ENCODE measurements at places on chromosomes 6 and 20.

DNA sequence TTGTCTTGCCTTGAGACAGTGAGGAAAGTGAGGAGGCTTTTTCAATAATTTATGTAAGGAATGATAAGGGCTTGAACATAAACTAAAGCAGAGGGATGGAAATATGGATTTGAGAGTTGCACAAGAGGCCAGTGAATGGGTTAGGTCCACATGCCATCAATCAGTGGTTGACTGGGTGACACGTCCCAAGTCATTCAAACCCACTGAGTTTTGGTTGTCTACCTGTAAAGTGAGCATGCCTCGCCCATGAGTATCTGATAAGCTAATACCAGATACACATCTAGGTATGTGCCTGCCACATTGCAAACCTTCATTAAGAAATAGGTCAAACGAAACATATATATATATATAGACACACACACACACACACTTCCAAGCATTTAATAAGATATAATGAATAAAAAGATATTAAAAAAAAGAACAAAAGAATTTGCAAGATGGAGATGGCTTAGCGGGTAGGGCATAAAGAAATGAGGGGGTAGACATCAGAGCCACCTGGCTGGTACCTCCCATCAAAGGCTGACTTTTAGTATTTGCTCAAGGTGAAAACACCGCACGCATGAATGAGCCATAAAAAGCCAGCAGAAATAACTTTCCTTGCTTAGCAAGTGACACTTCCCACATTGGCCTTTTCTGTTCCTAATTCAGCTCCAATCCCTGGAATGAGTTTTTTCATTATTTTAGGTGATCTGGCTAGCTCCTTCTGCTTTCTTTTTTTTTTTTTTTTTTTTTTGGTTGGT is 109.1 kb upstream of the GGTLC1 start:
- no peak for DNase-seq

- DNase-seq = no peak
Measured at GRCh38 chr6:39688494-39688893, 36.7 kb downstream of the KIF6 start.

GRCh38 chr20:23200914-23201313 is 114.8 kb upstream of the CD93 start:
- no peak for DNase-seq

DNA sequence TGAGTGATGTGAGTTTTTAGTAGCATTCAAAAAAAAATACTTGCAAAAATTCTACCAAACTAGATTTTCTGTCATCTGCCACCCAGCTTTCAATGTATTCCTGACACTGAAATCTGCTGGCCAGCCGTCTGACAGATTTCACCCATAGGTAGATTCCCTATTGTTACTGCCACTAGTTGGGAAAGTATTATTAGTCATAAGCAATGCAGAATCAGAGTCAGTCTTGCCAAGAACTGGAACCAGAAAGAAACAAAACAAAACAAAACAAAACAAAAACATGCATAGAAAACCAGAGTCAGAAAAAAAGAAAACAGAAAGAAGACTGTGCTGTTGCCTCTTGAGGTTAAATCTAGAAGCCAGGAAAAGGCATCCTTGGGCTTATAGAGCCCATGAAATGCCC is 293.1 kb upstream of the KCNQ5 start:
- no peak for DNase-seq

DNA sequence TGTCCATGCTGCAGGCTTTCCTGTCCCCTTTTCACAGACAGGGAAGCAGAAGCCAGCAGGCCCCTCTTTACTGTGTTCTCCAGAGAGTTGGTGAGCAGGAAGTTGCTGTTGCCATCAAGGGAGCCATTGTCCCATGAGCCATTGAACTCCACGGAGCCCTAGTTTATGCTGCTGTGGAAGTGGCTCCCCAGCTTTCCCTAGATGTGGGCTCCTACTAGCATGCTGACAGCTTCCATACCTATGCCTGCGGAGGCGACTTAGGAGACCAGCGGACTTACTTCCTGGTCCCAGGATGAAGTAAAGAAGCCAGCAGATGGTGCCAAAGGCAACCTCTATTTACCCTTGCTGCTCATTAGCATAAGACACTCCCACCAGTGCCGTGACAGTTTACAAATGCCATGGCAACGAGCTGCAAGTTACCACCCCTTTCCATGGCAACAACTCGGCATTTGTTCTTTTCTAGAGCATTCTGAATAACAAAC is 30.8 kb upstream of the FKBP1A start:
- peak; percentile 3 for DNase-seq

DNA sequence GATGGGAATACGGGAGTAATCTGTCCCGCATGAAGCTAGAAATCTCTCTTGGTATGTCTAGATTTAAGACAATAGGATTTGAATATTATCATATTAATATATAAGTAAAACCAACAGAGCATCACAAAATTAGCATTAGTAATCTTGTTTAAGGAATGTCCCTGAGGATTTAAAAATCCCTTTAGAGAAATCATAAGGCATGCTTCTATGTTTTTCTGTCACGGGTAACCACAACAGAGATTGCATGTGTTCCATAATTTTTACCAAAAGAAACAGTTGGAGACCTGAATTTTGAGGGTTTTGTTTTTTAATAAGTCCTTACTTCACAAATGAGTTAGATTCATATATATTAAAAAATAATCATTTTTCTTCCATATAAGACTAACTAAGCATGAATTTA is 146.8 kb downstream of the GJA1 start:
- no peak for DNase-seq

DNA sequence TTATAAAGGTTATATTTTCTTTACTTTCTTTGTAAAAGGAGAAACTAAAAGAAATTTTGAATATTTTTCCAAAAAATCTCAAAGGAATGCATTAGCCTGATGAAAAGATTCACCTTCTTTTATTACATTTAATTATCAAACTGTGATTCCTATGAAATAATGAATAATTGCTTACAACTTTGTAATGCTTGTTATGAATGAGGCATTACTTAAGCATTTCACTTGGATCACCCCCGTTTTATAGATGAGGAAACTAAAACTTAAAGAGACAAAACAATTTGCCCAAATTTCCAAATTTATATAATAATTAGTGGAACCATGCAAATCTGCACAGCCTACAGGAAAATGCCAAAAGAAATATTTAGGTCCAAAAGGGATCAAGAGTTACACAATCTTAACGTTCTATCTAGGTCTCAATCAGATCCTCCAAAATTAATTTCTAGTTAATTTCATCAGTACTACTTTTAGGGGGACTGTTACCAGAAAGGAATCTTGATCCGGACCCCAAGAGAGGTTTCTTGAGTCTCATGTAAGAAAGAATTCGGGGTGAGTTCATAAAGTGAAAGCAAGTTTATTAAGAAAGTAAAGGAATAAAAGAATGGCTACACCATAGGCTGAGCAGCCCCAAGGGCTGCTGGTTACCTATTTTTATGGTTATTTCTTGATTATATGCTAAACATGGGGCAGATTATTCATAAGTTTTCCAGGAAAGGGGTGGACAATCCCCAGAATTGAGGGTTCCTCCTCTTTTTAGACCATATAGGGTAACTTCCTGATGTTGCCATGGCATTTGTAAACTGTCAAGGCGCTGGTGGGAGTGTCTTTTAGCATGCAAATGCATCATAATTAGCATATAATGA is 288.0 kb downstream of the ADGB start:
- no peak for DNase-seq

- no peak for DNase-seq
Measured at GRCh38 chr20:9628589-9628988, 114.2 kb downstream of the LAMP5 start.

All from substantia nigra (tissue), 51 donors.